ENCODE measurements at places on chromosomes 1 and 21. TPM values are rescaled to one million over a fixed set of nuclear protein-coding genes. Genes with fewer than 3 reads are reported as not detected.

The SCAMP3 gene
- 24.9 TPM for total RNA-seq

The ZNF683 gene
- total RNA-seq: not detected

The GBP4 gene
- total RNA-seq: 5.3 TPM

The ZNF695 gene
- total RNA-seq: not detected

The FCRL6 gene
- 0.23 TPM for total RNA-seq

The ACKR1 gene
- total RNA-seq: 0.43 TPM

The EPS8L3 gene
- total RNA-seq: 0.15 TPM

The VAV3 gene
- 0.86 TPM for total RNA-seq

The KIAA0040 gene
- total RNA-seq: 5.9 TPM

The RGS1 gene
- 3.1 TPM for total RNA-seq

The OR10J1 gene
- total RNA-seq: not detected

The KPRP gene
- total RNA-seq: not detected

The SEMA6C gene
- 6.4 TPM for total RNA-seq

The ORC1 gene
- total RNA-seq: 0.38 TPM

The TMEM200B gene
- total RNA-seq: 2.0 TPM

The KRTAP24-1 gene
- total RNA-seq: not detected

The LRRC7 gene
- total RNA-seq: 0.33 TPM

The SSX2IP gene
- 15.8 TPM for total RNA-seq

The SH2D2A gene
- 0.78 TPM for total RNA-seq

The TNFRSF8 gene
- total RNA-seq: 0.18 TPM

The ARTN gene
- 0.58 TPM for total RNA-seq

The AIRE gene
- not detected for total RNA-seq

The NUDT4B gene
- total RNA-seq: 0.33 TPM

The ELAPOR1 gene
- total RNA-seq: 0.48 TPM

The TMEM52 gene
- total RNA-seq: 11.3 TPM

All from left lobe of liver (tissue), 2 donors.